Smooth muscle cell of the coronary artery (primary cell): ENCODE measurements at places on chromosomes 11 and 22. TPM values are rescaled to one million over a fixed set of nuclear protein-coding genes. Genes with fewer than 3 reads are reported as not detected.

NNMT gene
- total RNA-seq: 782 and 1,011 TPM in 2 replicates

C11orf97 gene
- total RNA-seq: not detected in 2 replicates

XRCC6 gene
- total RNA-seq: 210 and 290 TPM in 2 replicates

FOLR2 gene
- total RNA-seq: not detected in 2 replicates

RPS13 gene
- 796 and 1,086 TPM in 2 replicates for total RNA-seq

RAB38 gene
- total RNA-seq: 1.1 and 1.4 TPM in 2 replicates

BLID gene
- 1.9 and 11.9 TPM in 2 replicates for total RNA-seq

OR9G4 gene
- not detected in 2 replicates for total RNA-seq

DKK3 gene
- 129 and 293 TPM in 2 replicates for total RNA-seq
